ENCODE measurements at places on chromosomes 4 and X.

DNA sequence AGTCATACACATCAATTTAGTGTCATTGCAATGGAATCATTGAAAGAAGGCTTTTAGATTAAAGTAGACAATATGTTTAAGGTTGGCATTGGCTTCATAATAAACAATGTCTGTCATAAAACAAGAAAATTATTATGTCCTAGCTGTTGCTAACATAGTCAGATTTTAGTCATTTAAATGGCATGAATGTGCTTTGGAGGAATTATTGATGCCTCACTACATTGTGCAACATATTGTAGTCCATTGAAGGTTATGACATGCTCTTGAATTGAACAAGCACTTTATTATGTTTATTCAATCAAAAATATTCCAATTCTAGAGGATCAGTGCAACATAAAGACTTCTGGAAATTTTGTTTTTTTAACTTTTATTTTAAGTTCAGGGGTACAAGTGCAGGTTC is 489.8 kb upstream of the AMOT start:
- no peaks in the 10 kb centered on the region for H3K27me3 ChIP-seq
- no peak overlapping the region for H3K4me3 ChIP-seq
- DNase-seq: no peak

DNA sequence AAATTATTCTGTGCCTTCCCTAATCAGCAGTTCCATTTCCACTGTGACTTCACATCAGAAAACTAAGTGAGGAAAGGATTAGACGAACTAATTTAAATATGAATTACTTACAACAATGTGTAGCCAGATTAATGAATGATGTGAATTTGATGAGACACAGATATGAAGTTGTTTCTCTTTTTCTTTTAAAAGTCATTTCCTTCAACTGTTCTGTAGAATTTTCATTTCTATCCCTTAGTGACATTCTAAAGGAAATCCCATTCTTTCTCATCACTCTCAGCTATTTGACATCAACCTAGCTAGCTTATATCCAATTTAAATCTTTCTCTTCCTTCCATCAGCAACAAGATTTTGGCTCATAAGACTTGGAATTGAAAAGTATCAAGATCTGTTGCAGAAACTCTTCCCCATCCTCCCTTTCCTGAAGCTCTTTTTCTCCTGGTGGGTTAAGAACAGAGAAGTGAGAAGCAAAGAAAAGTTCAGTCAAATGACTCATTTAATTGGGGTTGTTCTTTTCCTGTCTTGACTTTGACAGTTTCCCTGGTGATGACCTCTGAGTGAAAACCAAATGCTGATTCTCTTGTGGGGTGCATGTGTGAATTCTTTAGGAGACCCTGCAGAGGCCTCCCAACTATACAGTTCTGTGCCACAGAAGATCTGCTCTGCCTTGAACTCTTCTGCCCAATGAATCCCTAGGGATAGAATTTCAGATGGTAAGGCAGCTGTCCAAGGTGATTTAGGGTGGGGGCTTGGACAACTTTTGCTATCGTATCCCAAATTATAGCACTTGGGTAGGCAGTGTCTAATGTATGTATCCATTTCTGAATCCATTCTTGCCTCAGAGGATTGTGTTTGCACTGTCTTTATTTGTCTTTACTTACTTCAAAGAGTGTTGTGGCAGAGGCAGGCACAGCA is 232.5 kb upstream of the GPRIN3 start:
- H3K4me1 ChIP-seq: no peaks in the 10 kb centered on the region
- H3K4me3 ChIP-seq: no peak overlapping the region
- no peak for DNase-seq
- no peaks in the 10 kb centered on the region for H3K27me3 ChIP-seq
- H3K27ac ChIP-seq: no peak overlapping the region

GRCh38 chr4:92035666-92036065 is 268.1 kb upstream of the GRID2 start:
- no peak overlapping the region for H3K4me3 ChIP-seq
- H3K27ac ChIP-seq: no peak overlapping the region
- DNase-seq: no peak
- no peaks in the 10 kb centered on the region for H3K27me3 ChIP-seq

GRCh38 chr4:77014256-77014655 is 61.5 kb downstream of the CCNI start:
- H3K27ac ChIP-seq: peak overlapping the region; percentile 45
- no peak for DNase-seq
- no peak overlapping the region for H3K4me3 ChIP-seq
- H3K4me1 ChIP-seq: peaks cover 29% of the 10 kb centered on the region

DNA sequence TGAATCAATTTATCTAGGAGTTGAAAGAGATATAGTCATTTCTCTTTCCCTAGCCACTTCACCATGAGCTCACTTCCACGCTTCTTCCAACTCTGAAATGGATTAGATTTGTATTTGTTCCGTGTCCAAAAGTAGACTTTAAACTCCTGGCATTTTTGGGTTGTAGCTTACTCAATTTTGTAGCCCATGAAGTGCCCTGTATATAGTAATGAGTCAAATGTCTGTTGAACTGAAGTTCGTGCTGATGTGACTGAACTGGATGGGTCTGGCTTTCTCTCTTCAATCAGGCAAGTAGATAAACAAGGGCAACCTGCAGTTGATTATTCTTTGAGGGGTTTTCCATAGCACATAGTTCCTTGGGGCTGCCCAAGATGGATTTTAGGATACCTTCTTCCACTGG is 450.6 kb downstream of the SH2D1A start:
- DNase-seq: no peak
- no peak overlapping the region for H3K27ac ChIP-seq
- H3K36me3 ChIP-seq: no peaks in the 10 kb centered on the region
- H3K27me3 ChIP-seq: peaks cover 15% of the 10 kb centered on the region
- H3K4me3 ChIP-seq: no peak overlapping the region
- no peaks in the 10 kb centered on the region for H3K4me1 ChIP-seq

DNA sequence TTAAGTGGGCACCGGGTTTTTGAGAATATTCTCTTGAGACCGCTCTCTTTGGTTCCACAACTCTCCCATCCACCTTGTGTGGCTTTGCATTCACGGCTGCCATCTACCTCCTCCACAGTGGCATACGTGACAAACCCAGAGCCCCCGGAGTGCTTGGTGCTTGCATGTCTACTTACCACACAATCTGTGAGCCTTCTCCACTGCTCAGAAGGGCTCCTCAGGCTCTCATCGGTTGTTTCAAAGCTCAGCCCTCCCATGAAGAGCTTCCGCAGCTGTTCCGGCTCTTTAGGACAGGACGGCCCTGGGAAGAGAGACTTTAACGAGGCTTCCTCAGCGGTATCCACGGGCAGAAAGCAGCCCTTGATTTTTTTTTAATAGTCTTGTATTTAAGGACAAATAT is 167.6 kb upstream of the ANK2 start:
- H3K27ac ChIP-seq: no peak overlapping the region
- no peaks in the 10 kb centered on the region for H3K36me3 ChIP-seq
- peaks cover 9% of the 10 kb centered on the region for H3K4me1 ChIP-seq
- peaks cover 7% of the 10 kb centered on the region for H3K27me3 ChIP-seq
- H3K4me3 ChIP-seq: peak overlapping the region; percentile 20

- peaks cover 4% of the 10 kb centered on the region for H3K36me3 ChIP-seq
- no peak overlapping the region for H3K27ac ChIP-seq
- peaks cover 28% of the 10 kb centered on the region for H3K4me1 ChIP-seq
- no peaks in the 10 kb centered on the region for H3K27me3 ChIP-seq
- no peak for DNase-seq
- H3K4me3 ChIP-seq: no peak overlapping the region
Measured at GRCh38 chr4:185726931-185727330, 85.1 kb downstream of the SORBS2 start.

DNA sequence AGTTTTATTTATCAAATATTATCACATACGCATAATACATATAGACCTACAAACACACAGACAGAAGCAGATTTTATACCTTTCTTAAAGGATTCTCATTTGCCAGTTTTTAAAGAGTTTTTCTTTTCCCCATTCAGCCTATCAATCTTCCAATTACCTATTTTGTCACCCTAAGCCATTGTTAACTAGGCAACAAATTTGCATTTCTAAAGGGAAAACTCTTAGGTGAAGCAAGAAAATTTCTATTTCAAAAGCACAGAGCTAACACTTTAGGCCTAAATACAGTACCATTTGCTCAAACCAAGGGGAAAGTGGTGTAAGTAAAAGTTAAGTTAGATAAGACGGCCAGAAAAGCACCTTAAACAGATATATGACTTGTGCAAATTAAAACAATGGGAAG is 156.6 kb downstream of the NDST3 start:
- H3K4me1 ChIP-seq: no peaks in the 10 kb centered on the region
- no peak for DNase-seq
- H3K36me3 ChIP-seq: peaks cover 3% of the 10 kb centered on the region
- no peaks in the 10 kb centered on the region for H3K27me3 ChIP-seq

GRCh38 chrX:153829799-153830639 is at the start of gene PDZD4:
TSS of gene PDZD4 (minus strand) at chrX:153830544. CDS start at chrX:153830298, 246 bp downstream.
- H3K4me3 ChIP-seq: peak within 1 kb of the TSS; percentile 71
- no peaks in the 10 kb centered on the region for H3K27me3 ChIP-seq
- peaks cover 7% of the 10 kb centered on the region for H3K4me1 ChIP-seq
- no peak for DNase-seq

DNA sequence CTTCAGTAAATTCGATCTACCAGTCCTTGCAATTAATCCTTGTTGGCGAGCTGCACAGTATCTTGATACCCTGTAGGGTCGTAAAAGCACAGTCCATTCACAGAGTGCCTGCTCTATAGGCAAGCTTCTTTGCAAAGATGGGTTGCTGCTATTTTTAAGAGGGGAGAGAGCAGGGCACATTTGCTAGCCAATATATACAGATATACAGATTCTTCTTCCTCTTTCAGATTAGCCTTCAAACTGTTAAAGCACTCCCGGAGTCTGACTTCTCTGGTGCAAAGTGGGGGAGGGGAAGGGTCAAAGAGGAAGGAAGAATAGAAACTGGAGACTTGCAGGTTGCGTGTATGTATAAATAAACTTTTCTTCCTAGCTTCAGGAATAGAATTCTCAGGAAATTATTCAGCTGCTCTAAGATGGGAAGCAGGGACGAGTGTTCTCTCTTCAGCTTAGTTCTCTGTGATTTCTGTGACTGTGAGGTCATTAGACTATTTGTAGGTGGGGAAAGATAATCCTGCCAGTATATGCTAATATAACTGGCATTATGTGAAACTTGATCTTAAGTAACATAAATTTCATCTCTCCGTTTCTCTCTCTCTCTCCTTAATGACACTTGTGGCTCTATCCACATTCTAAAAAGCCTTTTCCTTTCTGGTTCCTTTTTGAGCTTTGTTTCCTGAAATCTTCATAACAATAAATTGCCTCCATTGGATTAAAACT is at the start of gene CYSLTR1:
CYSLTR1 (minus strand) TSS at position 242 of the 717 bp plus-strand sequence. CDS start 53,865 bp downstream, outside the sequence.
- H3K4me3 ChIP-seq: no peak within 1 kb of the TSS
- no peak for DNase-seq
- no peak within 1 kb of the TSS for H3K27ac ChIP-seq

DNA sequence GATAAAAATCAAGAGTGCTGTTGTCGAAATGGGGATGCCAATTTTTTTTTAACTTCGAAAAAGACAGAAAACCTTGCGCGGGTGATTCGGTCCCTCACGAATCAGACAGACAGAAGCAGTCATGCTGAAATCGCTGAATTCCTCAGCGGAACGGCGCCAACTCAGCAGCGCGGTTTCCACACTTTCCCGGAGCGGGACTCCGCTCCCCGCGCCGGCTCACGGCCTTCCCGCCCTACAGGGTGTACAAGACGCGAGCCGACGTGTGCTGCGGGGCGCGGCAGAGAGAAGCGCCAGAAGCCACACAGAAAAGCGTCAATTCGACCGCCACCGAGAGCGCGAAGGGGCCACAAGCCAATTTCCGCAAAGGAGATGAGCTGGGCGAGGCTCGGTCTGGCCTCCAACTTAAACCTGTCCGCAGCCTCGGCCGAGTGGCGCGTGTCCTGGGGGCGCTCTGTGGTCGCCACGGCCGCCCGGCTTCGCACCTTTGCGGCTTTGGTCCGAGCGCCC is 1.3 kb downstream of the NEXMIF start:
- no peak overlapping the region for H3K27ac ChIP-seq
- H3K4me1 ChIP-seq: peaks cover 8% of the 10 kb centered on the region
- H3K27me3 ChIP-seq: peaks cover 14% of the 10 kb centered on the region
- no peak for DNase-seq
- H3K36me3 ChIP-seq: no peaks in the 10 kb centered on the region

DNA sequence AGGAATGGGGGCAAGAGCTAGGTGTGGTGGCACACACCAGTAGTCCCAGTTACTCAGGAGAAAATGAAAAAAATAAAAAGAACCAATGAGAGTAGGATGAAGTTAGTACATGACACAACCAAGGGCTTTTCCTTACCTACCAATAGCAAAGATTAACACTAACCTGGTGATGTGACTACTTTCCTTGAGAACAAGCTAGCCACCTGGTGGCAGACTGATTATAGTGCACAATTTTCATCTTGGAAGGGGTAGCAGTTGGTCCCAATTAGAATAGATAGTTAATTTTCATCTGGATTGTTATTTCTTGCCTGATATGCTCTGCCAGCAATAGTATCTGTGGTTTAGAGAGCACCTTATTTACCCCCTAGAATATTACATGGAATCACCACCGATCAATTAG is 1216.8 kb upstream of the PABPC4L start:
- DNase-seq: no peak
- H3K4me3 ChIP-seq: no peak overlapping the region
- H3K4me1 ChIP-seq: no peaks in the 10 kb centered on the region
- H3K27me3 ChIP-seq: no peaks in the 10 kb centered on the region

DNA sequence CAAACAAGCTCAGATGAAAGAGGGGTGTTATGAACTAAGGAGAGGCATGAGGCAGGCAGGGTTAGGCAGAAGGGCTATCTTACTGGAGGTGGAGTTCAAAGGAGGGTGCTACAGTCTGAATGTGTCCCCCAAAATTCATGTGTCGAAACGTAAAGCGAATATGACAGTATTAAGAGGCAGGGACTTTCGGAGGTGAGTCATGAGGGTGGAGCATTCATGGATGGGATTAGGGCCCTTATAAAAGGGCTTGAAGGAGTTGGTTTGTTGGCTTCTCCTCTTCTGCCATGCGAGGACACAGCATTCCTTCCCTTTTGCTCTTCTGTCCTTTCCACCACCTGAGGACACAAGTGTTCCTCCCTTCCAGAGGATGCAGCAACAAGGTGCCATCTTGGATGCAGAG is 22.9 kb downstream of the APLN start:
- no peaks in the 10 kb centered on the region for H3K27me3 ChIP-seq
- H3K4me1 ChIP-seq: no peaks in the 10 kb centered on the region
- H3K27ac ChIP-seq: no peak overlapping the region
- DNase-seq: no peak
- H3K4me3 ChIP-seq: no peak overlapping the region

- peaks cover 1% of the 10 kb centered on the region for H3K4me1 ChIP-seq
- H3K4me3 ChIP-seq: no peak overlapping the region
- no peak overlapping the region for H3K27ac ChIP-seq
- H3K27me3 ChIP-seq: peaks cover 9% of the 10 kb centered on the region
- no peaks in the 10 kb centered on the region for H3K36me3 ChIP-seq
- no peak for DNase-seq
Measured at GRCh38 chr4:172900900-172901299, 267.7 kb upstream of the GALNT7 start.

GRCh38 chrX:149858592-149858991 is 22.4 kb upstream of the MAGEA8 start:
- no peaks in the 10 kb centered on the region for H3K36me3 ChIP-seq
- no peak overlapping the region for H3K27ac ChIP-seq
- H3K27me3 ChIP-seq: peaks cover 3% of the 10 kb centered on the region

GRCh38 chr4:150739591-150739990 is 157.6 kb downstream of the MAB21L2 start:
- no peak overlapping the region for H3K4me3 ChIP-seq
- H3K27me3 ChIP-seq: no peaks in the 10 kb centered on the region
- peaks cover 3% of the 10 kb centered on the region for H3K4me1 ChIP-seq
- no peak overlapping the region for H3K27ac ChIP-seq
- DNase-seq: no peak

- H3K36me3 ChIP-seq: no peaks in the 10 kb centered on the region
- DNase-seq: no peak
- H3K4me3 ChIP-seq: peak overlapping the region; percentile 80
- no peaks in the 10 kb centered on the region for H3K27me3 ChIP-seq
Measured at GRCh38 chr4:120923207-120923522, 639 bp upstream of the PRDM5 start.
